ENCODE measurements at places on chromosomes 5 and 9.

GRCh38 chr5:1466631-1467265 lies 21.5 kb upstream of the SLC6A3 start:
- DNase-seq: no peak

DNA sequence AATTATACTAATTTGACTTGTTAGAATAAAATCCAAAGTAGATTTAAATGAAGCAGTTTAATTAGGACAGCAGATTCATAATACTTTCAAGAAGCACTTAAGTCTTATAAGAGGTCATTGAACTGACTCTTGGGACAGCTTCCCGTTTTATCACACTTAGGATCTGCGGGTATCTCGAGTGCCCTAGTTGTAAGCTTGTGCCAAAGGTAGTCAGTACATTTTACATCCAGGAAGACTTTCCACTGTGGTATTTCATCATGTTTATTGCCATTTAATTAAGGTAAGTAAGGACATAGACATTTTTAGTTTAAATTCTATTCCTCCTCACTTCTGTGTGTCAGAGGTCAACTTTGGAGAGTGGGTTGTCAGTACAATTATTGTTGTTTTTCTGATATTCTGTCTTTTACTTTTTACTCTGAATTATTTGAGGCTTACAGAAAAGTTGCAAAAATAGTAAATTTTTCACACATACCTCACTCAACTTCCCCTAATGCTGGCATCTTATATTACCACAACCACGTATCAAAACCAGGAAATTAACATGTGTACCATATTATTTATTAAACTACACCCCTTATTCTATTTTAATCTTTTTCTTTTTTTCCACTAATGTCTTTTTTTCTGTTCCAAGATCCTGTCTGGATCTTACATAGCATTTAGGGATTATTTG lies 7.5 kb upstream of the ZNF367 start:
- DNase-seq: no peak

GRCh38 chr9:5971740-5972139 lies 43.7 kb downstream of the RANBP6 start:
- DNase-seq: no peak

- DNase-seq: no peak
Observed at GRCh38 chr9:89745601-89746376, 141.0 kb downstream of the GADD45G start.

DNA sequence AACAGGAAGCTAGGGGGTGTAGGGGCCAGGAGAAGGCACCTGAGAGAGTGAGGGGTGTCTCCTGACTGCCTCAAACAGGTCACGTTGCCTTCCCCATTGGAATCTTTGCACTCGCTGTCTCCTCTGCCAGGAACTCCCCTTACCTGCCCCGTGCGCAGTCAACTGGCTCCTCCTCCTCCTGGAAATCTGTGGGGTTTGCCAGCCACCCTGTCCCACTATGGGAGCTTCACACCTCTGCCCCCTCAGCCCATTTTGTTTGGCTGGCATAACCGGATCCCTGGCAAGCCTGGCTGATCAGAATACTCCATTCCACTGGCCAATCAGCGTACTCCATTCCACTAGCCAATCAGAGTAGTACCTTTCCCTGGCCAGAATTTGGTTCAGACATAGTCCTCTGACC lies 10.4 kb upstream of the SLC34A1 start:
- no peak for DNase-seq

DNA sequence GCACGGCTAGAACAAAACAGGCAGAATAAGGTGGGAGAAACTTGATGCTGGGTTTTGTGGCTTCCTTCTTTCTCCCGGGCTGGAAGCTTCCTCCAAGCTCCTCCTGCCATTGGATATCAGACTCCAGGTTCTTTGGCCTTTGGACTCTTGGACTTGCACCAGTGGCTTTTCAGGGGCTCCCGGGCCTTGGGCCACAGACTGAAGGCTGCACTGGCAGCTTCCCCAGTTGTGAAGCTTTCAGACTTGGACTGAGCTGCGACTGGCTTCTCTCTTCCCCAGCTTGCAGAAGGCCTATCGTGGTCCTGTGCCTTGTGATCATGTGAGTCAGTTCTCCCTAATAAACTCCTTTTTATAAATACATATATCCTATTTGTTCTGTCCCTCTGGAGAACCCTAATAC lies 364.4 kb downstream of the DNAH5 start:
- DNase-seq: no peak

DNA sequence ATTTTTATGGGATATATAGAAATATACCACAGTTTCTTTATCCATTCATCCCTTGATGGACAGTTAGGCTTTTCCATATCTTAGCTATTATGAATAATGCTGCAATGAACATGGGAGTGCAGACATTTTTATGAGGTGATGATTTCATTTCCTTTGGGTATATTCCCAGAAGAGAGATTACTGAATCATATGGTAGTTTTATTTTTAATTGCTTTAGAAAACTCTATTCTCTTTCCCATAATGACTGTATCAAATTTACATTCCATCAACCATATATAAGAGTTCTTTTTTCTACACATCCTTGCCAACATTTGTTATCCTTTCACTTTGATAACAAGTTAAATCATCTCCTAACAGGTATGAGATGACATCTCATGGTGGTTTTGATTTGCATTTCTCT lies 821.6 kb downstream of the TLE1 start:
- no peak for DNase-seq

DNA sequence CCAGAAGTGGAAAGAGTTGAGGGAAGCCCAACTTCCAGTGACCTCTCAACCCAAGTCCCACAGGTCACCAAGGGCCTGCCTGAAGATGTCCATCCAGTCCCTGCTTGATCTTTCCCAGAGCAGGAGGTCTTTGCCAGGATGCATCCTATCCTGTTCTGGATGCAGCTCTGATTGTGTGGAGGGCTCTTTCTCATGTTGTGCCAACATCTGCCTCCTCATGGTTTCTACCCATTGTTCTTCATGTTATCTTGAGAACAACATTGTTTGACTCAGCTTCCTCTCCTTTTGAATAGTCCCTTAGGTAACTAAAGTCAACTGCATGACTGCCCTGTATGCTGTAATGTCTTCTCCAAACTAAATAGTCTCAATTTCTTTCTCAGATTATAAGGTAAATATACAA lies 169.3 kb downstream of the CCDC192 start:
- no peak for DNase-seq

Measured in right lung (tissue), 10 donors.